ENCODE measurements at places on chromosomes 11 and 22.

- no peak overlapping the region for H3K4me3 ChIP-seq
- H3K4me1 ChIP-seq: peaks cover 6% of the 10 kb centered on the region
- no peak overlapping the region for H3K27ac ChIP-seq
- no peaks in the 10 kb centered on the region for H3K27me3 ChIP-seq
- no peaks in the 10 kb centered on the region for H3K36me3 ChIP-seq
Measured at GRCh38 chr11:120061036-120061760, 76.7 kb downstream of the TRIM29 start.

DNA sequence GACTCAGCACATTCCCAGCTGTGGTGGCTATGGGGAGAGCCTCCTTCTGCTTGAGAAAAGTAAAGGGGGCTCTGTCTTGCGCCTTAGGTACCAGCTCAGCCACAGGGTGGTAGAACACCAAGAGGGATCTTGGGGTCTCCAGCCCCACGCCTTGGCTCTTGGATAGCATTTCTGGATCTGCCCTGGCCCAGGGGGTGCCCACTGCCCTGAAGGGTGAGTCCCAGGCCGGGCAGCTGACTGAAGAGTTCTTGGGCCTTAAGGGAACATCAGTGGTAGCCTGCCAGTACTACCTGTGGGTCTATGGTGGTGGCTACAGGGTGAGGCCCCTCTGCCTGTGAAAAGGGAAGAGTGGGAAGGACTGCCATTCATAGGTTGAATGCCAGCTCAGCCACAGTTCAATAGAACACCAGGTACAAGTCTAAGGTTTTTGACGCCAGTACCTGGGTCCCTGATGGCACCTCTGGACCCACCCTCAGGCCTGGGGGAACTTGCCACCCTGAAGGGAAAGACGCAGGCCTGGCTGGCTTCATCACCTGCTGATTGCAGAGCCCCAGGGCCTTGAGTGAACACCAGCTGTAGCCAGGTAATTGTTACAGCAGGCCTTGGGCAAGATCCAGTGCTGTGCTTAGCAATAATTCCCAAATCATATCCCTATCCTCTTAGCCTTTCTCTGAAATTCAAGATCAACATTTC, 3.9 kb downstream of the CWF19L2 start:
- H3K36me3 ChIP-seq: peaks cover 20% of the 10 kb centered on the region
- no peak overlapping the region for H3K27ac ChIP-seq
- H3K4me1 ChIP-seq: no peaks in the 10 kb centered on the region
- H3K27me3 ChIP-seq: no peaks in the 10 kb centered on the region
- no peak overlapping the region for H3K4me3 ChIP-seq

DNA sequence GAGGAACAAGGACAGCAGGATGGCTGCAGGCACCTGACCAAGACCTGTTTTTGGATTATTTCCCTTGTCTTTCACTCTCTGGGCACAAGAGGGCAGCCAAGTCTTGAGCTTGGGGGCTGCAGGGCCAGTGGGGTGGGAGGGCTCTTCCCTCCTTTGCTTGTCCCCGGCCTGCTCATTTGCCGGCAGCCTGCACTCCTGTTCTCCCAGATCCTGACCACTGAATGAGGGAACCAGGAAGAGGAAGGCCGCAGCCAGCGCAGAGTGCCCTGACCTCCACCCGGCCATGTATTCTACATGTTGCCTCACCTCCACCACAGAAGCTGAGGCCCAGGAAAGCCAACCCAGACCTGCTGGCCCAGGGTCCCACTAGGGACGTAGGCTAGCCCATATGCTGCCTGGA, 15.5 kb upstream of the NNMT start:
- no peaks in the 10 kb centered on the region for H3K36me3 ChIP-seq
- no peaks in the 10 kb centered on the region for H3K27me3 ChIP-seq

GRCh38 chr11:118128310-118128709, 24.3 kb downstream of the SCN4B start:
- H3K27ac ChIP-seq: no peak overlapping the region
- no peaks in the 10 kb centered on the region for H3K27me3 ChIP-seq

- no peak overlapping the region for H3K27ac ChIP-seq
- no peaks in the 10 kb centered on the region for H3K36me3 ChIP-seq
- no peak overlapping the region for H3K4me3 ChIP-seq
- H3K27me3 ChIP-seq: no peaks in the 10 kb centered on the region
Measured at GRCh38 chr22:44970291-44970690, 39.5 kb downstream of the PHF21B start.

DNA sequence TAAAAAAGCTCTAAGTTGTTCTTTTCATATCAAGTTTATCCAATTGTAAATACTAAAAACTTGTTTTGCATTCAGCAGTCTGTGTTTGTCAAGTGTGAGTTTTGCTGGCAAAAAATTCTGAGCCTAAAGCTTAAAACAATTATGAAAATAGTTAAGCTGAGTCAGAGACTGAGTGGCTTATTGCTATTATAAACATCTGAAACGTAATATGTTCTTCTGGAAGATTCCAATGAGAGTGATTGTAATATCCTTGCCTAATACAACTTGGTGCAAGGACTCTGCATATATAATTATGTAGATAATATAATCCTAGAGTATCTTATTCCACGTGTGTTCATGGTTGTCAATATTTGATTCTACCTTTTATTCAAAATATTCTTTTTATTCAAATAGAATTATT, 14.1 kb upstream of the NUP50 start:
- no peaks in the 10 kb centered on the region for H3K27me3 ChIP-seq
- no peak overlapping the region for H3K4me3 ChIP-seq
- no peak for DNase-seq
- H3K4me1 ChIP-seq: no peaks in the 10 kb centered on the region

GRCh38 chr11:65560555-65561418, 2.6 kb upstream of the LTBP3 start:
- H3K27ac ChIP-seq: peak overlapping the region; percentile 98
- no peaks in the 10 kb centered on the region for H3K4me1 ChIP-seq
- H3K36me3 ChIP-seq: no peaks in the 10 kb centered on the region
- H3K27me3 ChIP-seq: no peaks in the 10 kb centered on the region
- no peak for DNase-seq
- H3K4me3 ChIP-seq: no peak overlapping the region

GRCh38 chr22:49751966-49752597, 75.6 kb downstream of the BRD1 start:
- H3K4me3 ChIP-seq: no peak overlapping the region
- H3K27ac ChIP-seq: no peak overlapping the region
- H3K4me1 ChIP-seq: no peaks in the 10 kb centered on the region
- H3K36me3 ChIP-seq: no peaks in the 10 kb centered on the region

DNA sequence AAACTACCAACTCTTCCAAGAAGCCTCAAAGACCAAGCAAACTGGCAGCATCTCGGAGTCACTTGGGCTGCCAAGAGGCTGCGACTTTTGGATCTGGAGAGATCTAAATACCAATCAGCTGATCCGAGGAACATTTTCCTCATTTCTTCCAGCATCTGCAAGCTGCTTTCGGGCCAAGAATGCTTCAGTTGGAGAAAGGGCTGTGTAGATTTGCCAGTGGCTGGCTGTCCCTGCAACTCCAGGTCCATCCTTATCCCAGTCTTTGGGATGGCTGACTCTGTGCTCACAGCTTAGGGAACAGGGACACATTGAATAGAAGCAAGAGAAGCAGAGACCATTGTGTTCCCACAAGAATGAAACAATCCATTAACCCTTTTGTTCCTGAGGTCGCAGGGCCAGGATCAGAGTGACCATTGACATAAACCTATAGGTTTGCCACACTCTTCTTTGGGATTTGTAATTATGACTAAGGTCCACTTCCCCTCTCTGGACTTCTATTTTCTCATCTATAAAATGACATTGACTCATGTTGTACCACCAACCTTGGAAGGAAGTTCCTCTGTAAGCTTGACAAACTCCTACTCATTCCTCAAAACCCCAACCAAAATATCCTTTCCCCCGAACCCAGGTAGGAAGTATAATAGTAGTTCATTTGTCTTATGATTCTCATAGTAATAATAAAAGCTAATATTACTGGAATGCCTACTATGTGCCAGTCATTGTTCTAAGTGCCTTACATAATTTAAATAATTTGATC, 340.8 kb downstream of the MN1 start:
- no peak overlapping the region for H3K4me3 ChIP-seq
- H3K36me3 ChIP-seq: no peaks in the 10 kb centered on the region
- peak overlapping the region; percentile 25 for H3K27ac ChIP-seq
- peak; percentile 80 for DNase-seq
- H3K27me3 ChIP-seq: no peaks in the 10 kb centered on the region

DNA sequence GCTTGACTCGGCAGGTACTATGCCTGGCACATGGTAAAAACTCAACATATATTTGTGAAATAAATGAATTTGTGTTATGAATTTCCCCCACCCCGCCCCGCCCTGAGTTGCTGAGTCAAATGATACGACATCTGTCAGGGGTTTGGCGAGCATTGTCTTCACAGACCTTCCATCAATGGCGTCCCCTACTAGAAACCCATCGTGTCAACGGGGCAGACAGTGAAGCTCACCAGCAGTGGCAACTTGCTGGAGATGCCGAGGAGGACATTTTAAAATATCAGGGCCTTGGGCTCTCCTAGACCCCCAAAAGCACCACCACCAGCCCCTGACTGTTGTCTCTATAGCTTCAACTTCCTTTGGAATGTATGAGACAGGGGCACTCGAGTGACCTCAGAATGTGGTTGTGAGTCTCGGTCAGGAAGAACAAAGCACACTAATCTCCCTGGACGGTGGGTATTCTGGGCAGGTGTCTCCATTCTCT, 761 bp upstream of the NXF1 start:
- peaks cover 33% of the 10 kb centered on the region for H3K4me1 ChIP-seq
- H3K36me3 ChIP-seq: peaks cover 24% of the 10 kb centered on the region
- peak overlapping the region; percentile 72 for H3K4me3 ChIP-seq
- H3K27me3 ChIP-seq: no peaks in the 10 kb centered on the region
- DNase-seq: no peak

- H3K4me3 ChIP-seq: no peak overlapping the region
- no peaks in the 10 kb centered on the region for H3K4me1 ChIP-seq
- H3K36me3 ChIP-seq: no peaks in the 10 kb centered on the region
- H3K27me3 ChIP-seq: no peaks in the 10 kb centered on the region
- no peak for DNase-seq
Measured at GRCh38 chr11:122259195-122259821, 143.3 kb upstream of the BLID start.

DNA sequence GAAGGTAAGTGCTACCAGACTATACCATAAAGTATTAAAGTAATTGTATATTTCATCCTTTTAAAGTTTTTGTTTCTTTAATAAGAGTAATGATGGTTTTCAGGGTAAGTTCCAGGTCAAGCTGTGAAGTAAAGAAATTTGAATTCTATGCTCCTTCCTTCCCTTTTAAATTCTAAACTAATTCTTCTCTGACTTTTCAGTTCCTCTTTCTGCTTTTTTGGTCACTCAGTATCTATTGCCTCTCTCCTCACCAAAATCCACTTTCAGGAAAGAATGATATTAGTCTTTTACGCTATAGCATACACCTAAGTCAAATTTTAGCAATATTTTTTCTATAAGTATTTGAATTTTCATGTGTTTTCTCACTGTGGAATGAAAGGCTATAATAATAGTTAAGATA, 8.2 kb downstream of the MMP8 start:
- H3K4me1 ChIP-seq: no peaks in the 10 kb centered on the region
- no peaks in the 10 kb centered on the region for H3K27me3 ChIP-seq
- no peak for DNase-seq
- no peak overlapping the region for H3K4me3 ChIP-seq
- H3K27ac ChIP-seq: no peak overlapping the region

DNA sequence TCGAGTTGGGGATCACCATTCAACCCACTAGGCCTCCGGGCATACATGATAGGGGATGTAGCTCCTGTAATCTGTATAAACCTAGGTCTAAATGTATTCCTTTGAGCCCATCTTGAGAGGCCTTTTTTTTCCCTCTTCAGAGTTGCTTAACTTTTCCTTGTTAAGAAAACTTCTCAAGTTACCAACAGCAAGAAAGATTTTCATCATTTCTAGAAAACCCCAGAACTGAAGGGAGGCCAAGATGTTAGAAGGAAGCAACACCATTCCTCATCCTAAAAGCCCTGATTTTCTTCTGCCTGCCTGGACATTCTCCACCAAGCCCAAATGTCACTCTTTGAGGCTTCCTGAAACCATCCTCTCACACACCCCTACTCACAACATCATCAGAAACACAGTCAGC, 79.4 kb downstream of the TMPRSS5 start:
- H3K27ac ChIP-seq: no peak overlapping the region
- no peaks in the 10 kb centered on the region for H3K4me1 ChIP-seq
- no peak for DNase-seq

DNA sequence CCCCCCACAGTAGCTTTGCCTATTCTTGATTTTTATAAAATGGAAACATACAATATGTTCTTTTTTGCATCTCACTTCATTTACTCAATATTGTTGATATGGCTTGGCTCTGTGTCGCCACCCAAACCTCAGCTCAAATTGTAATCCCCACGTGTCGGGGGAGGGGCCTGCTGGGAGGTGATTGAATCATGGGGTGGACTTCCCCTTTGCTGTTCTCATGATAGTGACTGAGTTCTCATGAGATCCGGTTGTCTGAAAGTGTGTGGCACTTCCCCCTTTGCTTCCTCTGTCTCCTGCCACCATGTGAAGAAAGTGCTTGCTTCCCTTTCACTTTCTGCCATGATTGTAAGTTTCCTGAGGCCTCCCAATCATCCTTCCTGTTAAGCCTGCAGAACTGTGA, 431.3 kb downstream of the MN1 start:
- no peak overlapping the region for H3K4me3 ChIP-seq
- H3K36me3 ChIP-seq: no peaks in the 10 kb centered on the region
- H3K27ac ChIP-seq: no peak overlapping the region
- no peaks in the 10 kb centered on the region for H3K4me1 ChIP-seq
- DNase-seq: no peak
- H3K27me3 ChIP-seq: no peaks in the 10 kb centered on the region

DNA sequence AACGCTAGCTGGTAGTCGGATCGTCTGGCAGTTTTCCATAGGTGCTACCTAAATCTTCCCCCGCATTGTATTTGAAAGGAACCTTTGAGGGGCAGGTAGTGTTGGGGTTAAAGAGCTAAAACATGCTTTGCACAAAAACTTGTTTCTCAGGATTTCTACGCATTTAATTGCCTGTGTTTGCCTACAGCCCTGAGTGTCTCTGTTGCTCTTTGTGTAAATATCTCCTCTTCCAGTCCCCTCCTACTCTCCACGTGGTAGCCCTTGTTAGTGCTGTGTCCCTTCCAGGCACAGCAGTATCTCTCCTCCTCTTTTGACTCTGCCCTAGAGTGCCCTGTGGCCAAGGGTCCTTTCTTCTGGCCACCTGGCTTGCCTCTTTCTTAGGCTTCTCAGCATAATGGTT, 81.7 kb downstream of the BARX2 start:
- no peaks in the 10 kb centered on the region for H3K36me3 ChIP-seq
- no peak for DNase-seq
- H3K4me1 ChIP-seq: no peaks in the 10 kb centered on the region
- H3K27me3 ChIP-seq: no peaks in the 10 kb centered on the region
- H3K4me3 ChIP-seq: no peak overlapping the region

Measured in right atrium auricular region (tissue), 2 donors.